GDM1 (cell line): ENCODE measurements at places on chromosomes 12 and 14.

DNA sequence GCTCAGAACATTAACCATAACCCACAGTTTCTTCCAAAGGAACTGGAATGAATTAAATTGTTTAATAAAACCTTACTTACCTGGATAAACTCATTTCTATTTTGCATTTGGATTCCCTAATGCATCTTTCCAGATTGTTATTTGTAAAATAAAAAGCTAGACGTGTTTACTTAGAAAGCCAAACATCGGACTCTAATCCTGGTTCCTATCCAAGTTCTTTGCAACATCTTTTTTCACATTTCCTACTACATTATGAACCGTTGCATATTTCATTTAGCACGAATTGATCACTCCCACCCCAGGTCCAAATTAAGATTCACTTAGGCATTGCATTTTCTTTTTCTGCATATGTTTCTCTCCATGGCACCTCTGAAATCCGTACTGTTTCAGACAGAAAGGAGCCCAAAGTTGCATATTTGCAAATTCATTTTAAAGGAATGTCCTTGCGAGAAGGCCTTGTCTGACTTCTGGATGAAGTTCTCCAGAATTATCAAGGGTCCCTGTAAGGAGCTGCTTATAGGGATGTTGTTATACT is 164.4 kb upstream of the GSC start:
- DNase-seq, result no peak

- DNase-seq, result no peak
Observed at GRCh38 chr14:97942921-97943320, 1145.7 kb downstream of the VRK1 start.

GRCh38 chr12:115785548-115785947 is 491.9 kb downstream of the MED13L start:
- DNase-seq, result no peak

DNA sequence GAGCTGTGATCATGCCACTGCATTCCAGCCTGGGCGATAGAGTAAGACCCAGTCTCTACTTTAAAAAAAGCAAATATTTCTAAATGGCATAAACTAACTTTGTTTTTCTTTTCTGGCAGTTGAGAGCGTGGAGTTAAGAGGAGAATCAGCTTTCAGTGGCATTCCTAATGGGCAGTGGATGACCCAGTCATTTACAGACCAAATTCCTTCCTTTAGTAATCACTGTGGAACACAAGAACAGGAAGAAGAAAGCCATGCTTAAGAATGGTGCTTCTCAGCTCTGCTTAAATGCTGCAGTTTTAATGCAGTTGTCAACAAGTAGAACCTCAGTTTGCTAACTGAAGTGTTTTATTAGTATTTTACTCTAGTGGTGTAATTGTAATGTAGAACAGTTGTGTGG is 21.2 kb downstream of the TDG start:
- DNase-seq, result no peak

DNA sequence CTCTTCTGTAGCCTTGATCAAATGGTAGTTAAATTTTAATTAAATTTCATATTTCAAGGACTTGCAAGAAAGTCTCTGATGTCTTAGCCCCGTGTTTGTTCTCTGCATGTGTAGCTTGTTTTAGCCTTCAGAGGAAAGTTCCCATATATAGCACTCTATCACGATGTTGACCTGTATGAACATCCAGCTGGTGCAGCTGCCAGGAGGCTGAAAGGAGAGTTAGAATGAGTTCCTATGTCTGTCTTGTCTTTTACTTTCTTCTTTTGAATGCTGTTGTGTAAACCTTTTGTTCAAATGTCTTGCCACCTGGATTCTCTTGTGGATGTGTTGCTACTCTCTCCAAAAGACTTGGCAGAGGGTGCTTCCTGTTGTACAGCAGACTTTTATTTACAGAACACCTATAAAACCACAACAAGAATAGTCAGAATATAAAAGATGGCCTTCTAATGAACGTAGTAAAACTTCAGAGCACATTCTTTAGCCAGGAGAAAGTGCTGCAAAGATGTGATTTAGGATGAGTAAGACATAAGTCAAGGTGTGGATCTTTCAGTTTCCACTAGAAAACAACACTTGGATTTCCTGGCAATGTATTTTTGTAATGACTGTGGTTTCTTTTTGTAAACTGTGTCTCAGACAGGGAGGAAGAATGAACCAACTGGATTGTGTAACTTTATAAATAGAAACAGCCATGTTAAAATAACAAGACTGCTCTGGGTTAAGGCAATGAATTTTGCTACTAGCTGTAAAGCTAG is 17.2 kb downstream of the NAV3 start:
- no peak for DNase-seq

GRCh38 chr12:84763107-84763506 is 149.5 kb downstream of the SLC6A15 start:
- DNase-seq, result no peak

GRCh38 chr14:65686761-65687160 is 274.2 kb downstream of the FUT8 start:
- no peak for DNase-seq

DNA sequence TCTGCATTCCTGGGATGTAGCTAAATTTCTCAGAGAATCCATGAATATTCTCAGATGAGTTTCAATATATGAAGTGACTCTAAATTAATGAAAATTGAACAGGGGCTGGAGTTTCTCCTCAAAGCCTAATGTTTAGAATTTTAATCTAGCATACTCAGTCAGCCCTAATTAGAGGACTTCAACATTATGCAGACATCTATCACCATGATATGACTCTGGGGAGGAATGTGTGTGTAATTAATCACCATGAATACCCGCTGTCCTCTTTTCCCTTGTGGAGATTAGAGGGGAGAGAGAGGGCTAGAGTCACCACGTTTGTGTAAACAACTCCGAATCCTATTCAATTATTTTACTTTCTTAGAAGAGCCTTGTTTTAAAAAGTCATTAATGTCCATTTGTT is 698.6 kb upstream of the MDGA2 start:
- no peak for DNase-seq

DNA sequence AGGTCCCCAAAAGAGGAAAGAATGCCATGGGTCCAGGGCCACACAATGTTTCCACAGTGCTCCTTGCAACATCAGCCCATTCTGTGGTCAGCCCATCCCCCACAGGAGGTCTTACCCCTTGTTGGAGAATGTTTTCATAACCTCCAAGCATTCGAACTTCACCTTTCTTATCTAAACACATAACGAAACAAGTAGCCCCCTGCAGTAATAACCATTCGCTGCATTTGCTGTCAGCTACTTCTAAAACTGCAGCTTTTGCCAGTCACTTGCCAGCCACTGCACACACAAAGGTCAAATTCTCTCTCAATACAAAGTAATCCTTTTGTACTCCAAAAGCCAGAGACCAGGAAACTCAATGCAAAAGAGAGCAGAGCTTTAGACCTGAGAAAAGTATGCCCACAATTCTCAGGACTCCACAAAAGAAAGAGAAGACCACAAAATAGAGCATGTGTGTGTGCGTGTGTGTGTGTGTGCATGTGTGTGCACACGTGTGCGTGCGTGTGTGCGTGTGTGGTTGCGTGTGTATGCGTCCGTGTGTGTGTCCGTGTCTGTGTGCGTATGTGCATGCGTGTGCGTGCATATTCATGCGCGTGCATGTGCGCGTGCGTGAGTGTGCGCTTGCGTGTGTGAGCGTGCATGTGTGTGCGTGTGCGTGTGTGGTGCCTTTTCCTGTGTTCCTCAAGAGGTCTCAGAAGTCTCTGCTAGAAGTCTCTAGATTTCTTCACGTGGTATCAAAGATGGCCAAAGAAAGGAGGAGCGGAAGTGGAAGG is 31.7 kb upstream of the NINJ2 start:
- no peak for DNase-seq

- peak; percentile 34 for DNase-seq
Observed at GRCh38 chr12:132167611-132168310, 23.5 kb downstream of the NOC4L start.

DNA sequence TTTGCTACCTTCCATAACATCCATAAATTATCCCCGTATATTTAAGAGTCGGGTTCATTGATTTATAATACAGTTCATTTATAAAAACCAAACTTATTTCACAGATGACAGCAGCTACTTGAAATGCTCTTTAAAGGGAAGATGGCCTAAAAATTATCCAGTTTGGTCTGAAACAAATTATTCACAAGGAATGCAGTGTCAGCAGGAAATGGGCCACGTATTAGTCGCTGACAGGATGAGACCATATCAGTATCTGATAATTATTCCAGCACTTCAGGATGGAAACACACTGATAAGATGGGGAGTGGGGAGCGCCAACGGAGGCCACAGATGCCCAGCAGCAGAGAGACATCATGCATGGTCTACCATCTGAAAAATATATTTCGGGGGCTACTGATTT is 60.5 kb upstream of the TMEM132D start:
- DNase-seq, result no peak

- no peak for DNase-seq
Observed at GRCh38 chr12:67710582-67710981, 62.0 kb downstream of the DYRK2 start.

DNA sequence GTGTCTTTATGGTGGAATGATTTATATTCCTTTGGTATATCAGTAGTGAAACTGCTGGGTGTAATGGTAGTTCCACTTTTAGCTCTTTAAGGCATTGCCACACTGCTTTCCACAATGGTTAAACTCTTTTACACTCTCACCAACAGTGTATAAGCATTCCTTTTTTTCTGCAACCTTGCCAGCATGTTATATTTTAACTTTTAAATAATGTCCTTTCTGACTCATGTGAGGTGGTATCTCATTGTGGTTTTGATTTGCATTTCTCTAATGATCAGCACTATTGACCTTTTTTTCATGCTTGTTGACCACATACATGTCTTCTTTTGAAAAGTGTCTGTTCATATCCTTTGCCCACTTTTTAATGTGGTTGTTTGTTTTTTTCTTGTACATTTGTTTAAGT is 142.5 kb downstream of the MSRB3 start:
- no peak for DNase-seq

- no peak for DNase-seq
Observed at GRCh38 chr12:13627536-13627935, 353.9 kb downstream of the GRIN2B start.

GRCh38 chr14:91509083-91509877 is 830 bp downstream of the PPP4R3A start:
- DNase-seq, result no peak

DNA sequence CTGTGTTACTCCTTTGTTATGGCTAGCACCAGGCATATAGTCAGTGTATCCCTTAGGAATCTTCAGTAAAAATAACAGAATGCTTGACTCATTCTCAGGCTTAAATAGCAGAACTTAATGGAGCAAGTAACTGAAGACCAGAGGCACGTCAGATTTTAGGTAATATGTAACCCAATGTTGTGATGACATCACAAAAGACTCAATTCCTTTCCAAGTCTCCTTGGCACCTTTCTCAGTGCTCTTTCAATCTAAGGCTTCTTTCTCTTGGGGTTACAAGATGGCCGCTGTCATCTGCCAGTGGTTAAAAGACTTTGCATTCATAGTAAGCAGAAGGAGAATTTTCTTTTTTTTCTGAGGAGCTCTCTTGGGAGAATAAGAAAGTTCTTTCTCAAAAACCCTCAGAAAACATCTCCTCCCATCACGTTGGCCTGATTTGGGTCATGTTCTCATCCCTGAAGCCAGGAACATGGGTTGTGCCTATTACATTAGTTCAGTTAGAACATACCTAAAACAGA is 33.4 kb upstream of the DCN start:
- DNase-seq, result no peak

- DNase-seq, result no peak
Observed at GRCh38 chr14:37637341-37637740, 41.9 kb downstream of the TTC6 start.

GRCh38 chr12:64678248-64678647 is 68.0 kb downstream of the RASSF3 start:
- no peak for DNase-seq

- no peak for DNase-seq
Observed at GRCh38 chr14:100592972-100593371, 5.8 kb upstream of the BEGAIN start.

DNA sequence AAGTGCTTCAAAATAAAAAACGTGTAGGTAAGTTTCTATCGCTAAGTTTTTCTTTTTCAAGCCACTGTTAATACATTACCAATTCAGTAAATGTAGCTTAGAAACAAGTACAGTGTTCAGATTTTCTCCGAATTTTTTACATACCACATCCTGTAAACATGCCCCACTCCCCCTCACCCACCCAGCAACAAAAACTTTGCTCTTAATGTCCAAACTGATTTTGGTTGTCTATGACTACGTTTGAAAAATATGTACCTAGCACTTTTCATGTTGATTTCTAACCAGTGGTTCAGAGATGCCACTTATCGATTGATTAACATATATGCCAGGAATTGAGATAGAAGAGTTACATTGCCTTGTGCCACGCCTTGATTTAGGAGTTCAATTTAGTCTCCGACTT is 663 bp upstream of the LIN7A start:
- DNase-seq, result no peak
